Activated CD4-positive, alpha-beta T cell treated with anti-CD3 and anti-CD28 coated beads, Interleukin-2, Interleukin-4, amounts not matched to agents 100 ng/mL and 50 ng/mL, durations not matched to agents 16 hours and 8 hours (primary cell): ENCODE measurements at places on chromosomes 2 and 18.

DNA sequence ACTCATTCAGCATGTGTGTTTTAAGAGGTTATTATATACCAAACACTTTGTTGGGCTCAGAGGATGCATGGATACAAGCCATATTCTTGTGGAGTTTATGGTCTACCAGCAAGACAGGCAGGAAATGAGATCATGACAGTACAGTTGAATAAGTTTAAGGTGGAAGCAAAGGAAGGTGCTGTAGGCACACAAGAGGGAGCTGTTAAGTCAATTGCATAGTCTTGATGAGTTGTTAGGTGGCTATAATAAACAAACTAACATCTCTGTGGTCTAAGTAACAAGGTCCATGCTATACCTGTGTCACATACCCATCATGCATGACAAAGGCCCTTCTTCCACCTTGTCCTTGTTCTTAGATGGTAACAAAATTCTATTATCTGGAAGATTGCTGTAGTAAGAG, 538.3 kb downstream of the CNTNAP5 start:
- DNase-seq, result no peak

- DNase-seq, result no peak
These were observed 56.7 kb downstream of the ALPK2 start for GRCh38 chr18:58572181-58572580.

- no peak for DNase-seq
These were observed 985.1 kb downstream of the TSN start for GRCh38 chr2:122740594-122740948.

GRCh38 chr2:136448432-136448831, 316.9 kb upstream of the THSD7B start:
- DNase-seq, result no peak

GRCh38 chr2:105320651-105321215, 8.8 kb downstream of the TGFBRAP1 start:
- no peak for DNase-seq

GRCh38 chr2:1976112-1976511, 231.8 kb upstream of the PXDN start:
- no peak for DNase-seq

GRCh38 chr2:238117199-238118154, 17.3 kb downstream of the ESPNL start:
- DNase-seq, result no peak

- DNase-seq, result no peak
These were observed 79.9 kb upstream of the OTOS start for GRCh38 chr2:240220371-240220770.

DNA sequence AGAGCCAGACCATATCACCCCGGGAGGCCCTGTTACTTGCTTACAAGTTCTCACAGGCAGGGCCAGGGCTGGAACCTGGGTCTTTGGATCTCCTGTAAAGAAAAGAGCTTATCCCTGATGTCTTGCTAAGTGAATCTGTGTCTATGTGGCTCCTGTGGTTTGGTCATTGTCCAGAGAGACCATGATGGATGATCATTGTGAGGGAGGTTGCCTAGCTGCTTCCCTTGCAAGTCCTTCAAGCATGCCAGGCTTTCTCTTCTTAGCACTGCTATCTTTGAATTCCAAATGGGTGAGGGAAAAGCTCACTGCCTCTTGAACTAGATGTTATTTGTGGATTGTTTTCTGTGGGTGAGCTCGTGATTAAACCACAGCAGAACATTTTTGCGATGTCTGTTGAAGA, 151.6 kb downstream of the FSHR start:
- no peak for DNase-seq

GRCh38 chr2:179860255-179861026, 971 bp downstream of the ZNF385B start:
- DNase-seq, result no peak

DNA sequence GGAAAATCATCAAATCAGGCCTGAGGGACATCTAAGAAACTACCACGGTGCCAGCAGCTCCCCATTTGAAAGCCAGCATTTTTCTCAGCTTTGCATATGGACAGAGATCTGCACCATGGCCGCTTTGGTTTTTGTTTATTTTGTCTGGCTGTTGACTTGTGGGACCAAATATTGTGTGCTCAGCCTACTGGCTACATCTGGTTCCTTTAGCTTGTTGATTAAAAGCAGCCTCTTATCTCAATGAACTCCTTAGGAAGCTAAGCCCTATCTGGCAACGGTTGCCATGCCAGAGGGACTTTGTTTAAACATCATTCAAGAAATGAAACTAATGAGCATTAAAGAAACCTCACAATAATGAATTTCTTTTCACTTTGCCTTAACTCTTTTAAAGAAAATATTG, 32.4 kb upstream of the CCDC150 start:
- no peak for DNase-seq

GRCh38 chr2:28349546-28350165, 43.0 kb upstream of the FOSL2 start:
- no peak for DNase-seq

- DNase-seq, result no peak
These were observed 2.6 kb downstream of the DYSF start for GRCh38 chr2:71455741-71456569.
